ENCODE measurements at places on chromosomes 7 and 10.

GRCh38 chr10:683448-684071 lies 5.9 kb downstream of the DIP2C start:
- H3K4me1 ChIP-seq: no peaks in the 10 kb centered on the region
- DNase-seq: no peak
- H3K4me3 ChIP-seq: no peak overlapping the region

GRCh38 chr10:27388761-27389399 lies 115.2 kb upstream of the RAB18 start:
- H3K27me3 ChIP-seq: peaks cover 84% of the 10 kb centered on the region
- no peak overlapping the region for H3K27ac ChIP-seq
- no peak for DNase-seq
- H3K4me3 ChIP-seq: no peak overlapping the region

DNA sequence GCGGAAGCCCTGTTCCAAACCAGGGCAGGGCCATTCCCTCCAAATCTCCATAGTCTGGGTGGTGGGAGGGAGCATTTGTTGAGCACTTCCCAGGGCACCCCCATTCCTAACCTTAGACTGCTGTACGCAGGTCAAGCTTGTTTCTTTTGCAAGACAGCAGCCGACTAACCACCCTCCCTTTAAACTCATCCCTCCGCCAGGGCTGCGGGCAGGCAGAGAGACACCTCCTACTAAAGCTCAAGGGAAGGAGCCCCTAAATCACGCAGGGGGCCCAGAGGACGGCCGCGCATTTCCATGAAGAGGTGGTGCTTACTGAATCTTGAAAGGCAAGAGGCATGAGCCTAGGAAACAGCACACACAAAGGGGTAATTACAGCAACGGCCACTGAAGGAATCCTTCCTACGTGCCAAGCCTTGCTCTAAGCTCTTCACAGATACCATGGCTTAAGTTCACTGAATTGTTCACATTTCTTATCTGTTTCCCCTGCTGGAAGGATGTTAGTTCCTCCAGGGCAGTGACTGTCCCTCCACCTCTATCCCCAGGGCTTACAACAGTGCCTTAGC lies 90.0 kb downstream of the PROSER2 start:
- DNase-seq: no peak
- no peaks in the 10 kb centered on the region for H3K4me1 ChIP-seq
- H3K36me3 ChIP-seq: peaks cover 2% of the 10 kb centered on the region
- no peak overlapping the region for H3K4me3 ChIP-seq

GRCh38 chr10:5628451-5629302 lies 37.7 kb downstream of the ASB13 start:
- H3K4me1 ChIP-seq: peaks cover 6% of the 10 kb centered on the region
- H3K27ac ChIP-seq: peak overlapping the region; percentile 38
- peaks cover 36% of the 10 kb centered on the region for H3K27me3 ChIP-seq
- H3K36me3 ChIP-seq: no peaks in the 10 kb centered on the region

GRCh38 chr10:76298329-76298728 lies 866.9 kb downstream of the LRMDA start:
- H3K27me3 ChIP-seq: no peaks in the 10 kb centered on the region
- H3K36me3 ChIP-seq: no peaks in the 10 kb centered on the region
- no peaks in the 10 kb centered on the region for H3K4me1 ChIP-seq
- DNase-seq: no peak
- H3K27ac ChIP-seq: no peak overlapping the region

- no peak overlapping the region for H3K27ac ChIP-seq
- H3K4me1 ChIP-seq: no peaks in the 10 kb centered on the region
- H3K4me3 ChIP-seq: no peak overlapping the region
Measured at GRCh38 chr10:130848855-130849254, 462.7 kb downstream of the TCERG1L start.

GRCh38 chr7:112399501-112399900 lies 50.8 kb upstream of the IFRD1 start:
- H3K4me1 ChIP-seq: no peaks in the 10 kb centered on the region
- peaks cover 2% of the 10 kb centered on the region for H3K36me3 ChIP-seq
- H3K27me3 ChIP-seq: peaks cover 70% of the 10 kb centered on the region
- DNase-seq: no peak
- H3K4me3 ChIP-seq: no peak overlapping the region
- H3K27ac ChIP-seq: no peak overlapping the region

- no peak for DNase-seq
- no peak overlapping the region for H3K27ac ChIP-seq
- no peaks in the 10 kb centered on the region for H3K27me3 ChIP-seq
- H3K36me3 ChIP-seq: no peaks in the 10 kb centered on the region
- H3K4me1 ChIP-seq: no peaks in the 10 kb centered on the region
- H3K4me3 ChIP-seq: no peak overlapping the region
Measured at GRCh38 chr7:126791306-126791705, 461.4 kb downstream of the GRM8 start.
